Activated CD8-positive, alpha-beta memory T cell treated with anti-CD3 and anti-CD28 coated beads for 1 hour (primary cell): ENCODE measurements at places on chromosomes 3 and 15.

DNA sequence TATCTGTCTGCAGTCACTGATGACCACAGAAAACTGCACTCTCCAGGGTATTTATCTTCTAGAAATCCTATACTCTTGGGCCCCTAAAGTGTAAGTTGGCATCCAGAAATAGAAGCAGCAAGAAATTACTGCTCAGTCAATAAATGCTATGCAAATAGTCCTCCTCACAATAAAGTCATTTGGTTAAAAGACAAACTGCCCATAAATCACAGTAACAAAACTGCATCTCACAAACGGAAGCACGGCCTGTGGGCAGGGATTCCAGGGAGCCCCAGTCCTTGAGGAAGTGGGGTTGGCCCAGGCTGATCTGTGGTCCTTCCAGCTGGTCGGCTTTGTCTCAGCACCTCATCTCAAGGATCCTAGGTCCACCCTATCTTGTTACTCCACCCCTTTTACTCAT lies 29.7 kb upstream of the SPATA12 start:
- DNase-seq, result no peak

- DNase-seq, result no peak
These were observed 514.8 kb downstream of the MECOM start for GRCh38 chr3:169148448-169149348.

DNA sequence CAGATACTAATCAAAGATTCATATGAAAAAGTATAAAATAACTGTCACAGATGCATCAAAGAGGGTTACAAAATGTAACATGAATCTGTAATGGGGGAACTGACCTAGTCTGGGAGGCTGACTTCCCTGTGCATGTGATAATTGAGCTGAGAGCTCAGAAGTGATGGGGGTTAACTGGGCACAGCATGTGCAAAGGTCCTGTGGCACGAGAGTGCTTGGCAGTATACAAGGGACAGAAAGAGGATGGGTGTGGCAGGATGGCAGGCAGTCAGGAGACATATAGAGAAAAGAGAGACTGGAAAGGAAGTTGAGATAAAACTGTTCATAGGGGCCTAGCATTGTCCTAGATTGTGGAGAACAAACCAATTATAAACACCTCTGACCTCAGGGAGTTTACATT lies 47.8 kb upstream of the IREB2 start:
- DNase-seq, result no peak

DNA sequence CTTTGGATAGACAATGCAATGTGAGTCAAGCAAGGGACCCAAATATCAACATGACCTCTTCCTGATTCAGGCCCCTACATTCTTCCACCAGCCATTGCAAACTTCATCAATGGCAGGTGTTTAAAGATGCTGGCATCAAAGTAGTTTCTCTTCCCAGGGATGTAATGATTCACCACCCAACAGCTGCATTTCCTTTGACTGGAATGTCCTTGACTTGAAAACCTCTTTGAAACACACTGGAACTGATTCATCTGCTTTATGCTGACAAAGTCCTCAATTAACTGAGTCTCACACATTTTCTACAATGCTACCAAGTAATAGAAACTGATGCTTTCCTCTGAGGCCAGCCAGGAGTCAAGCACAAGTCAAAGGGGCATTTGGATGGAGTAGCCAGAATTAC lies 385.5 kb downstream of the GBE1 start:
- DNase-seq, result no peak

- DNase-seq, result no peak
These were observed 7.6 kb downstream of the LRRN1 start for GRCh38 chr3:3806856-3807255.

- no peak for DNase-seq
These were observed 59.5 kb upstream of the ZNF148 start for GRCh38 chr3:125434582-125435011.

DNA sequence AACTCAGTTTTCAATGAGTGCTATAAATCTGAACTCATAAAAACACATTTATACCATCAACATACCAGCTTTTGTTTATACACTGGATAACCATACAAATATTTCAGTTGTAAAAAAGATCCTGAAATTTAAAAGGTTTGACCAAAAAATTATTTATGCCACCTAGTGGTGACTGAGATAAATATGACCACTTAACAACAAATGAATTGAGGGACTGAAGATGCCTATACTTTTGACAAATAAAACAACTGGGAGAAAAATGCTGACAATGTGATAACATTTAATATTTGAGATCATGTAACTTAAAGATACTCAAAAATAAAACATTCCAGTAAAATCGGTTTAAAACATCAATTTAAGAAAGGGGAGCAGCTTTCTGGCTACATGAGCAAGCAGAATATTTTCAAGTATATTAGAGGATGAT lies 30.4 kb downstream of the ATG3 start:
- DNase-seq, result no peak

GRCh38 chr15:65535192-65535591 lies 4.9 kb downstream of the HACD3 start:
- no peak for DNase-seq

DNA sequence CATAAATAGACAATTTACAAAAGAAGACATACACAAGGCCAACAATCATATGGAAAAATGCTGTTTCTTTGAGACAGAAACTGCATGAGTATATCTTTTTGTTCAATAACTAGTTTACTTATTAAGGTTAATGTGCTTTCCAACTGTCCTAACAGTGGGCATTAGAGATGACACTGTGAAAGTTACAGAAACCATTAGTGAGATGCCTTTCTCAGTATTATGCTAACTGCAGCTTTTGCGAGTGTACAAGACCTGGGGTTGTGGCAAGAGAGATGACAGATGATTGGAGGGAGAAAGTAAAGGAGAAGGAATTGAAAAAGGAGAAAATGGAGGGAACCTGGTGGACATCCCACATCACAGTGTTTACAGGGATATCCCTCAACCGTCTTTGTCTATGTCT lies 640.5 kb downstream of the ZPLD1 start:
- DNase-seq, result no peak

- no peak for DNase-seq
These were observed 180.7 kb upstream of the GRM7 start for GRCh38 chr3:6680119-6680806.

DNA sequence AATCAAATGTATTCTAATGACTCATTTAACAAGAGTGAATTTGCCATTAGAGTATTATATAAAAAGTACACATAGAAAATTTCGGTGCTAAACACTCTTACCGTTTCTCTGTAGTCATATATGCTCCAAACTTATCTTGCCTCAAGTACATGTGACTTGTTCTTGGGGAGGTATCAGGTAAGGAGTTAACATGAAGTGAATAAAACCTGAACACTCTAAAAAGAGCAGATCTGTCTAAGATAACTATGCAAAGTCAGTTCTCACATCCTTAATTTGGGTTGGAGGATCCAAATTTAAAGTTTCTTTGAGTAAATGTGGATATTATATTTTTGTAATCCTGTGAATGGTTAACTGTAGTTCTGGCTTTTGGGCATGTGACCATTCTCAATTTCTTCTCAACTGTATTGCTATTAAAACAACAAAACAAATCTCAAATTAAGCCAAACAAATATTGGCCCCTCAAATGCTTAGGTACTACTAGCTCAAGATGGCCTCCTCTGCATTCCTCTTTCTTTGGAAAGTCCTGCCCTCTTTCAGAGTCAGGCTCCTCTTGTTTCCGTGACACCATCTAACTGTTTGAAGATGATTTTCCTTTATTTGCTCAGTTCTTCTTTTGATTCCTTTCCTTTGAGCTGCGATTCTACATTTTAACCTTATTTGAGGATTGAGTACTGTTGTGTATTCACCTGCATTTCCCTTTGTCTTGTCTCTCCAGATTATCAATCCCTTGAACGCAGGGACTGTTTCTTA lies 4.2 kb downstream of the EDEM1 start:
- no peak for DNase-seq

- DNase-seq, result no peak
These were observed 144.3 kb downstream of the FBN1 start for GRCh38 chr15:48501208-48501607.

DNA sequence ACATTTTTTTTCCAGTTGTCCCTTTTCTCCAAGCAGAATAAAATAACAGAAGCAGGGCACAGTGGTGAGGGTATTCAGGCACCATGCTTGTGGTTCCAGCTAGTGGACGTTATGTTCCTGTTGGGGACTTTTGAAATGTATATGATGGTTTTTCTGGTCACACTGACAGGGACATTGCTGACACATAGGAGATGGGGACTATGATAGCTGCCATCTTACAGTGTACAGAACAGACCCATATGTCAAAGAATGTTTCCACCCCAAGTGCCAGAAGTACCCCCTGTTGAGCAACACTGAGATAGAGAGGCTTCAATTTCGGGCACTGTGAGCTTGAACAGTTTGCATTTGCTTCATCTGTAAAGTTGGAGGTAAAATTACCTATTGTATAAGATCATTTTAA lies 38.6 kb downstream of the MCTP2 start:
- no peak for DNase-seq

- no peak for DNase-seq
These were observed 6.2 kb upstream of the ZNF774 start for GRCh38 chr15:90345857-90346256.

GRCh38 chr3:72181251-72181650 lies 396.3 kb upstream of the PROK2 start:
- no peak for DNase-seq

GRCh38 chr3:53078656-53079055 lies 32.8 kb upstream of the SFMBT1 start:
- DNase-seq, result no peak

- DNase-seq, result no peak
These were observed 4.5 kb downstream of the B2M start for GRCh38 chr15:44715797-44716334.

GRCh38 chr3:141710888-141711616 lies 27.0 kb upstream of the RNF7 start:
- DNase-seq, result no peak

- DNase-seq, result no peak
These were observed 573.6 kb upstream of the ARRDC4 start for GRCh38 chr15:97386940-97387339.

DNA sequence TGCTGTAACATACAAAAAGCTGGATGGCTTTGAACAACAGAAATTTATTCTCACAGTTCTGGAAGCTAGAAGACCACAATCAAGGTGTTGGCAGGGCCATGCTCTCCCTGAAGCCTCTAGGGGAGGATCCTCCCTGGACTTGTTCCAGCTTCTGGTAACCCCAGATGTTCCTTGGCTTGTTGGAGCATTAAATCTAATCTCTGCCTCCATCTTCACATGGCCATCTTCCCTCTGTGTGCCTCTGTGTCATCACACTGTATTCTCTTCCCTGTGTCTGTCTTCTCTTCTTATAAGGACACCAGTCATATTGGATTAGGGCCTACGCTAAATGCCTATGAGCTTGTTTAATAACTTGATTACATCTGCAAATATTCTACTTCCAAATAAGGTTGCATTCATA lies 109.5 kb downstream of the STAG1 start:
- no peak for DNase-seq

GRCh38 chr3:196736670-196737374 lies 2.8 kb upstream of the PAK2 start:
- no peak for DNase-seq

- DNase-seq, result no peak
These were observed 800.6 kb upstream of the LMCD1 start for GRCh38 chr3:7700977-7701376.

DNA sequence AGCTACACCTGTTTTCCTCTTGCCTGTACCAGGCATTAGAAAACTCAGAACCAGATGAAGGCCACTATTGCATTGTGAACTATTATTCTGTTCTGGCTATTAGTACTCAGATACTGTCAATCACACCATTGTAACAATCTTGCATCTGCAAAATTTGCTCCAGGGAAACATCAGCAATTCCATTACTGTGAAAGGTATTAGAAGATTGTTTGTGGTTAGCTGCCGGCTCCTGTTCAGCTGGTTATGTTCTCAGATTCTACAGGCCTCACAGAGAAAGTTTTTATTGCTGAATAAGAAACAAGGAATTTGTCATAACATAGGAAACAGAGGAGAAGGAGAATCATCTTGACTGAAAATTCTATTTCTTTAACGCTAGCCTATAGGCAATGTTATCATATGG lies 179.9 kb downstream of the PLOD2 start:
- no peak for DNase-seq

- no peak for DNase-seq
These were observed 93.5 kb downstream of the WDR72 start for GRCh38 chr15:53665930-53666329.

DNA sequence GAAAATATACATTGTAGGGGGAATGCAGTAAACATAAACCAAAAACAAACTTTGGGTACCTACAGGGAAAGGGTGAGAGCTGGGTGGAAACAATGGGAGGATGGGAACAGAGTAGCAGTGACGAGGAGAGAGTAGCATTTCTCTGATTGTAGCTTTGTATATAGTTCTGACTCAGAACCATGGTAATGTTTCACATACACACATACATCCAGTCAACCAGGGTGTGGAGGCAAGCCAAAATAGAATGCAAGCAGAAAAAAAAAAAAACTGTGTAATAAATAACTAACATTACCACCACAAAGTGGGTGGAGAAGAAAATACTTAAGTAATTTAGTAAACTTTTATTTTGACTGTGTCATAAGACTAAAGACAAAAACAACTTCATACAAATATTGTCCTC lies 27.2 kb downstream of the BCL2A1 start:
- DNase-seq, result no peak

DNA sequence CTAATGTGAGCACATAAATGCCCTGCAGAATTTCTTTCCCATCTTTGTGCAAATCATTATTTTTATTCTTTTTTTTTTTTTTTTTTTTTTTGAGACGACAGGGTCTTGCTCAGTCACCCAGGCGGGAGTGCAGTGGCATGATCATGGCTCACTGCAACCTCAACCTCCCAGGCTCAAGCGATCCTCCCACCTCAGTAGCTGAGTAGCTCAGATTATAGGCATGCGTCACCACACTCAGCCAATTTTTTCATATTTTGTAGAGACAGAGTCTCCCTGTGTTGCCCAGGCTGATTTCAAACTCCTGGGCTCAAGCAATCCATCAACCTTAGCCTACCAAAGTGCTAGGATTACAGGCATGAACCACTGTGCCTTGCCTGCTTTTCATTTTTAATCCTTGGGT lies 22.9 kb downstream of the DAG1 start:
- no peak for DNase-seq

DNA sequence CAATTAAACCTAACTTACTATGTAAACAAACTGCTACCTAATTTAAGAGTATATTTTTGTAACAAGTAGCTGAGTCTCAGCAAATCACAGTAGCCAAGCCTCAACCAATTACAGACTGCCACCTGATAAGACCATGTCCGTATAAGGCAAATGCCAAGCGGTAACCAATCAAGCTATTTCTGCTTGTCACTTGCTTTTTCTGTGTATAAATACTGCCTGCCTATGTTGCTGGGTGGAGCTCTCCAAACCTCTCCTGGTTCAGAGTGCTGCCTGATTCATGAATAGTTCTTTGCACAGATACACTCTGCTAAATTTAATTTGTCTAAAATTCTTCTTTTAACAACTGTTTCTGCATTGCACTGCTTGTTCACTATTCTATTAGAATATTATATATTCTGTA lies 42.6 kb downstream of the ZNF148 start:
- no peak for DNase-seq
